Nucleus accumbens (tissue), 56 donors: ENCODE measurements at places on chromosomes 3 and 15.

DNA sequence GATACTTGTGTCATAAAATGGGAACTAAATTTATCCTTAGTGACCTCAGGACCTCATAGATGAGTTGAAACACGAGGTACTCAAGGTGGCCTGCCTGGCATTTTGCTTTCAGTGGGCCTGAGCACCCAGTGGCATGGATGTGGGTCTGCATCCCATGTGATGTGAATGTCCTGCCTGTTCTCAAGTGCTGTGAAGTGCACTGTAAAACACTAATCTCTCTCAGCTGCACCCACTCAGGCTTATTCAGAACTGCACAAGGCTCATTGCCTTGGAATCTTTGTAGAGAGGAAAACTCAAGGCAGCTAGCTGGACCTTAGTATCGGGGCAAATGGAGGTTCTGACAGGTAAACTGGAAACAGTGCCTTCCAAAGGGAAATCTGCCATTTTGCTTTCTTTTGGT lies 767.0 kb downstream of the TUSC7 start:
- DNase-seq = no peak

GRCh38 chr3:189167027-189167766 lies 4.6 kb upstream of the TPRG1 start:
- no peak for DNase-seq

DNA sequence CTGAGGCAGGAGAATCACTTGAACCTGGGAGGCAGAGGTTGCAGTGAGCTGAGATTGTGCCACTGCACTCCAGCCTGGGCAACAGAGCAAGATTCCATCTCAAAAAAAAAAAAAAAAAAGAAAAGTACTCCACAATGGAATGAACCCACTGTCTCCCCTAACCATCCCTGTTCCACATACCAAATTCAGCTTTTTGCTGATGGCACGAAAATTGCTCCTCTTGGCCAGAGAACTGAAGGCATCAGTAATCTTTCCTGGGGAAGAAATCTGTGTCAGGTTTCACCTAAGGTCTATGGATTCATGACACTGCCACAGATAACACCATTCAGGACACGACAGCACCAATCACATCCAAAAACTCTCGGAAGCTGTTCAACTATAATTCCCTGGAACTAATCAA lies 6.9 kb upstream of the PRC1 start:
- no peak for DNase-seq

DNA sequence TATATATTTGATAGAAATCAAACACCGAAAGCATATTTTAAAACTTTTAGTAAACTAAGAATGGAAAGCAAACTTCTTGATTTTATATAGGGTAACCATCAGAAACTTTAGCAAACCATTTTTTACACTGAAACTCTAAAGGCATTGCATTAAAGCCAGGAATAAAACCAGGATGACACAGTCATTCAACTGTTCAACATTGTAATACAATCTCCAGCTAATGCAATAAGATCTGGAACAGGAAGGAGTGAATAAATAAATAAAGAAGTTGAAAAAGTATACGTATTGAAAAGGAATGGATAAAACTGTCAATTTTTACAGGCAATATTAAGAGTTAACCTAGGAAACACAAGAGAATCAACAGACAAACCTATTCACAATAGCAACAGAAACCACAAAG lies 181.9 kb upstream of the TTC14 start:
- DNase-seq = no peak

DNA sequence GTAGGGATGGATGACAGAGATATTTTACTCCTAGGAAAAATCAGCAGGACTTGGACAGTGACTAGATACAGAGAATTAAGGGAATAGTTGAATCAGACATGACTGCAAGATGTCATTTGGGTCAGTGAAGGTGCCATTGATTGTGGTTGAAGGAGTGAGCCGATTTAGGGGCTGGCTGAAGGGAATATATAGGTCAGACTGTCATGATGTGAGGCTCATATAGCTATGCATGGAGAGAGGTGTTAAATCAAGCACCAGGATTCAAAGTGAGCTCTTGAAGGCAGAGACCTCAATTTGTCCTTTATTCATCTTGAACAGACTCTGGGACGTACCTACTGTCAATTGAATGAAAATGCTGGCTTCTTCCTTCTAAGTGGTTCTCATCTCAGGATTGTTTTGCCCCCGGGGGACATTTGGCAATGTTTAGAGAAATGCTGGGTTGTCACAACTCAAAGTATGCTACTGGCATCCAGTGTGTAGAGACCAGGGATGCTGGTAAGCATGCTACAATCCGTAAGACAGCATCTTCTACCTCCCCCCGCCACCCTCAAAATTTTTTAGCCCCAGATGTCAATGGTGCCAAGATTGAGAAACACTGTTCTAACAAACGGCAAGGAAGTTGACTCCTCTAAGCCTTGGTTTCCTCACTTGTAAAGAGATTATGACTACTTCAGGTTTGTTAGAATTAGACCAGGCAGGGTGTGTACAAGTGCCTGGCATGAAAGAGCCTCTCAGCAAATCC lies 7.8 kb downstream of the ATP2C1 start:
- DNase-seq = no peak

GRCh38 chr3:182294256-182294655 lies 499.0 kb upstream of the ATP11B start:
- no peak for DNase-seq

DNA sequence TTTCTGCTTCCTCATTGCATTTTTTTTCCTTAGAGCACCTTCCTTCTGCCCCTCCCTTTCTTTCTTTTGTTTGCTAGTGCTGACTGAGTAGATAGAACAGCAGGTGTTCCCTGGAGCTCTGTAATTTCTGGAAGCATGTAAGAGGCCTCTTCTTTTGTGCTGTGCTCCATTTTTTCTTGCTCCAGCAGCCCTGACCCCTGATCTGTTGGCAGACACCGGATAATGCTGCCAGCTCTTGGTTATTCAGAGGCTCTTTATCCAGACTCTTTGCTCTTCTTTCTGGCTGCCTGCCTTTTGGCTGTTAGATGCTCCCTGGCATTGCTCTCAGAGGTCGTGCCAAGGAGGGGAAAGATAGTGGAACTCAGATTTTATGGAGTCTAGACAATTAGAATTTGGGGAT lies 104.4 kb upstream of the RBMS3 start:
- DNase-seq = no peak

GRCh38 chr3:193211984-193212383 lies 29.0 kb upstream of the PLAAT1 start:
- DNase-seq = no peak

GRCh38 chr3:25558121-25558520 lies 106.6 kb downstream of the TOP2B start:
- no peak for DNase-seq

GRCh38 chr3:48548126-48548525 lies 8.5 kb downstream of the PFKFB4 start:
- DNase-seq = no peak

DNA sequence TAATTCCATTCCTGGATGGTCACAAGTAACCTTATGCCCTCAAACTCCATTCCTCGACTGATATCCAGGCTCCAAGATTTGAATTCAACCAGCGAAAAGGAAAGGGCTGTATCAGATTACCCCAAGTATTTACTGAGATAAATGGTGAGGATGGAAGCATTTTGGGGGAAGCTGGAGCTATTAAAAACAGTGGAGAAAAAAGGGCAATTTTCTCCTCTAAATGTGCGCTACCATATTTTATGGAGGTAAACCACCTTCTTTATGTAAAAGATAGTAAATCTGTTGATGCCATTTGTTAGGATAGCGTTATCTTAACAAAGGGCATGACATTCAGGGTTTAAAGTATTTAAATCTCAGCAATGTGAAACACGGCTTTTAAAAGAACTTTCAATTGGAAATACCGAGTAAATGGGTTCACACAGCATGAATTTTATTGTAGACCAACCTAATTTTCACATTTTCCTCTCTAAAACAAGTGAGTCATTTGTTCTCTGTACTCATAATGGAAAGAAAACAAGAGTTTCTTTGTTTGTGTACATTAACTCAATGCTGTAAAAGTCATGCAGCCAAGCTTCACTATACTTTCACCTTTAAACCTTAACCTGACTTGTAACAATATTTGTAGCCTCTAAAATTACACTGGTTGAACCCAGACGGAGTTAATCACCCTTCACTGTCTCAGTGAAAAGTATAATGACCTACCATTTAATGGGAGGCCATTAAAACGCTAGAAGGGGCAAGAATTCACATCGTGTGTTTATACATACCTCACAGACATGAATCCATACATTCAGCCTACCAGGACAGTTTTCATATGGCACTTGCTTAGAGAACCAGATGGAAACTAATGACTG lies 773.4 kb downstream of the ROBO1 start:
- DNase-seq = no peak

DNA sequence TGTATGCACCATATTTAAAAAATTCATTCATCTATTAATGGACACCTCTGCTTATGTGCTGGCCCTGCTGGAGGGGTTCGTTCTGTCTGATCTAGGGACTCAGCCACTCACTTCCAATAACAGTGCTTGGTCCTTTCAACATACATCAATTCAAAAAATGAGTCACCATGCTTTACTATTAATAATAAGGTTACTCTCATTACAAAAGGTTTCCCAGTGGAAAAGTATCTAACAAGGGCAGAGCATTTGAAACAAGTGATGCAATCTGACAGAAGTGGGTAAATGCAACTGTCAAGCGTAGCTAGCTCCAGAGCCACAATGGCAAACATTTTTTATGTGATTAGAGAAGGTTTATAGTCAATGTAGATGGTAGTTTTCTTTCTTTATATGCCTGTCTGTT lies 67.9 kb upstream of the TNIK start:
- DNase-seq = no peak

DNA sequence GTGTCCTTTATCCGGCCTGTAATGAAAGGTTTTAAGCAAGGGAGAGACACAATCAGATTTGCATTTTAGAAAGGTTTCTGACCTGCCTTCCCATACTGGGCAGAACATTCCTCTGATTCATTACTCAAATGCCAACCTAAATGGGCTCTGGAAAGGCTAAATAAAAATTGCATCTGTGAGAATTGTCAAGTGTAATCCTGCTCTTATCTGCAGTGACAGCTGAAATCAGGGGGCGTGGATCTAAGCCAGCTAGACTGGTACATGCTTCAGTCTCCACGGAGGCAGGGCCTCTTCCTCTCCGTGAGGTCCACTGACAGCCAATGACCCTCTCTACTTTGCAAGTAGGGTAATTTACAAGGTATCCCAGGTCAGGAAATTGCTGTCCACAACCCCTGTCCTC lies 32.5 kb upstream of the MINAR1 start:
- no peak for DNase-seq

DNA sequence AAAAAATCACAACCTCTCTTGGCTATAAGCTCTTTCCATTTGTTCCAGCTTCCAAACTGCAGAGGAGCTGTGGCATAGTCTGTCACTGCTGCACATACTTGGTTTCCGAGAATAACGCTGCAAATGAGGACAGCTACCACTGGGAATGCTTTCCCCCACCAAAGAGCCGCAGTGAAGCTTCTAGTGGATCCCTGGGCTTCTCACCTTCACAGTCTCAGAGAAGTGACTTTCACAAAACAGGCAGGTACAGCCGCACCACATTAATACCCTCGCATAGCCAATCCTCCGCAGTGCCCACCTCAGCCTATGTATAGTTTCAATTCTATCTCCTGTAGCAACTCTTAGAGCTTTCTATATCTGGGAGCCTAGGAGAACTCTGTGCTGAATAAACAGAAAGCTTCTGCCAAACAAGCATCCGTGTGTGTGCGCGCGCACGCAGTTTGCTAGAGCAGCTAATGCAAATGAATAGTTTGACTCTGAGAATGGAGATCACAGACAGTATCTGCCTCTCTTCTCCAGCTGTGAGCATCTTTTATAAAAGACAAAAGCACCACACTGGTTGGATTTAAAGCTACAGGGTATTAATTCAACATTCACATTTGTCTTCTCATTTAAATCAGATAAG lies 81.9 kb upstream of the PLXND1 start:
- DNase-seq = peak; percentile 78

DNA sequence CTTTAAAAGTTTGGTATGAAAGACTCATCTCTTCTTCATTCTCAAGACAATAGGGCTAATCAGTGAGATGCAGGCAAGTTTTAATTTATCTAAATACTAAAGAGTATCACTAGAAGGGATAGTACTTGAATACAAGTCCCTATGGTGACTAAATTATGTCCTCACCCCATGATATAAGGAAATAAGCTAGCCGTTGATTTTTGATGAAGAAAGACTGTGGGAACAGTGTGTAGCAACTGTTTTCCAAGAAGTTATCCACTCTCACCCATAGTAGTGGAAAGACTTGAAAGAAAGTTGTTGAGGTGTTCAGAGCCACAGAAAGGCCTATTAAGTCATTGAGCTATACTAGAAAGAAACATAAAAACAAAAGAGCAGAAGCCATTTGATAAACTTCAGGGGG lies 36.7 kb downstream of the PIK3CA start:
- DNase-seq = no peak

DNA sequence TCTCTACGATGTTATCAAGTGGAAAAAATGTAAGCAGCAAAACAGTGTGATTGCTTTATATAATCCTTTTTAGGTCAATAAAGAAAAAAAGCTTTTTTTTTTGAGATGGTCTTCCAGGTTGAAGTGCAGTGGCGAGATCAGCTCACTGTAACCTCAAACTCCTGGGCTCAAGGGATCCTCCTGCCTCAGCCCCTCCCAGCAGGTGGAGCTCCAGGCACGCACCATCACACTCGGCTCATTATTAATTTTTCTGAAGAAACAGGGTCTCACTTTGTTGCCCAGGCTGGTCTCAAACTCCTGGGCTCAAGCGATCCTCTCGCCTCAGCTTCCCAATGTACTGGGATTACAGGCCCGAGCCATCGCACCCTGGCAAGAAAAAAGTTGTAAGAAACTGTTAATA lies 17.3 kb downstream of the RNF168 start:
- no peak for DNase-seq

DNA sequence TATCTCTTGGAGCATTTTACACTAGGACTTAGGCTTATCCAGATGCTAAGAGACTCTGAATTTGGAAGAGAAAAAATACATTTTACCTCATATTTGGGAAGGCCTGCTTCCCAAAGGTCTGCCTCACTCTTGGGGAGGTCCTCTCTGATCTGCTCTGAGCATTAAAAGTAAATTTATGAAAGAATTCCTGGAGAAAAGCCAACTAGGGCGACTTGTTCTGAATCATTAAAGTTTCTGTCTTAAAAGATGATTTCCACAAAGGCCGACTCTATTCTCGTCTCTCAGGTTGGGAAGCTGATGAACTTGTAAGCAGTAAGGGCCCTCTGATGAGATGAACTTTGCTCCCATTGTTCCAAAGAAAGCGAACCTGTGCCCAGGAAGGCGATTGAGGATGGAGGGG lies 48.7 kb upstream of the HES1 start:
- no peak for DNase-seq
